Lung microvascular endothelial cell (primary cell): ENCODE measurements at places on chromosomes 4 and X. TPM values are rescaled to one million over a fixed set of nuclear protein-coding genes. Genes with fewer than 3 reads are reported as not detected.

- DNase-seq = no peak
These were observed 12.5 kb downstream of the KLHL15 start for GRCh38 chrX:24014388-24015018.

The CDS1 gene
- total RNA-seq = under 0.01 TPM in 1 of 2 replicates, not detected in the other

GRCh38 chr4:76053730-76054129, 17.9 kb upstream of the CXCL11 start:
- DNase-seq = no peak

DNA sequence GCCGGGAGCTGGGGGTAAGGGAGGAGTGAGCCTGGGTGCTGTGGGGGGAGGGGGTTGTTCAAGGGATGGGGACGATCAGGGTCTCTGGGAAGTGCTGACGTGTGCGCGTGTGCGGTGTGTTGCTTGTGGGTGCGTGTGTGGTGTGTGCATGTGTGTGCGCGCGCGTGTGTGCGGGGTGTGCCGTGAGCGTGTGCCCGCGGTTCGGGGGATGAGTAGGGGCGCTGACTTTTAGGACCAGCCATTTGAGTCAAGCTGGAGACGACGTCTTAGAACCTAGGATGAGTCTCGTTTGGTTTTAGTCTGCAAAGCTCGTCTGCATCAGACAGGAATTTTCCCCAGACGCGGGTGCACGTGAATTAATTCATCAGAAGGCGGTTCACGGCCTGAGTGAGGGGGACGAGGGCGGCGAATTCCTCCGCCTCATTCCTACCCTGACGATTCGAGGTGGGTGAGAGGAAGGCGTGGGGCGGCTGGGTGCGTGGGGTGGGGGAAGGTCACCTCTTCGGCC, 950 bp upstream of the TMEM271 start:
- no peak for DNase-seq

The GATA1 gene
- not detected in 2 replicates for total RNA-seq

DNA sequence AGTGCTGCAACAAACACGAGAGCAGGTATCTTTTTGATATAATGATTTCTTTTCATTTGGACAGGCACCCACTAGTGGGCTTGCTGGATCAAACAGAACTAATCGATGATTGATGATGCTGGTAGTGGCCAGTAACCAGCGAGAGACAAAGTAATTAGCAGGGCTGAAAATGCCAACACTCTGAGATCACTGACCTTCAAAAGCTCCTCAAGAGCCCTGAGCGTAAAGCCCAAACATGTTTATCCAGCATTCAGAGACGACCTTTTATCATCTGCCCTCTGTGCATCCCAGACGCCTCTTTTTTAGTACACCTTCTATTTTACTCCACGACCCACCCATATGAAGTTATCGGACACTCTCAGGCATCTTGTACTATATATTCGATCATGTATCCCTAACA, 186.2 kb downstream of the PRDM5 start:
- no peak for DNase-seq

DNA sequence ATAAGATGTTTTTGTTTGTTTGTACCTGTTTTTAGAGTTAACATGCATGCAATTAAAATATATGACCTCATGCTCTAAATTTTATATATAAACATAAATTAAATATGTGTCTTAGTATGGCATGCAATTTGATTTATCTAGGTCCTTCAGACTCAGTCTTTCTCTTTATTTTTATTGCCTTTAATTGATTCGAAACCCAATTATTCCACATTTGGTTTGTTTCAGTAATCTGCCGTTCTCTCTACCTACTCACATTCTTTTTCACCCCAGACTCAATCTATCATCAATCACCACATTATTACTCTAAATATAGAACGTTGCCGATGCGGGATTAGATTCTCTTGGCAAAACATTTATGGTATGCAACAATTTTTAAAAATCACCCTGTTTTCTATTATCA, 1492.8 kb downstream of the RAPGEF2 start:
- no peak for DNase-seq

The PCDH10 gene
- under 0.01 and 0.22 TPM in 2 replicates for total RNA-seq

DNA sequence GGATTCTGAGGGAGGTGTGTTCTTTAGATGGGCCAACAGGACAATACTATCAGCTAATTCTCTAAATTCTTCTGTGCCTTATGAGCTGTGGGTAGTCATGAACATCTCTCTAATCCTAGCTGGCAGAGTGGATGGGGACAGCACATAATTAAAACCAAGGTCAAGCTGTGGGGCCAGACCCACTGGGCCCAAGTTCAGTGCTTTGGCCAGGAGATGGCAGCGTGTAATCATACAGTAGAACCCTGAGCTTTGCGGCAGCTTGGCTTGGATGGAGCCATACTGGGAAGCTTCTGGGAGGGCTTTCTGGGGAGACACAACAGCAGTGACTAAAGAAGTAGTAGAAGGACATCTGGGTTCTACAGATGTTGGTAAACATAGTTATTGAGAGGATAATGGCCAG, 140.3 kb upstream of the CXCL13 start:
- peak; percentile 9 for DNase-seq

GRCh38 chrX:71291381-71291780, 7.9 kb downstream of the NONO start:
- no peak for DNase-seq

DNA sequence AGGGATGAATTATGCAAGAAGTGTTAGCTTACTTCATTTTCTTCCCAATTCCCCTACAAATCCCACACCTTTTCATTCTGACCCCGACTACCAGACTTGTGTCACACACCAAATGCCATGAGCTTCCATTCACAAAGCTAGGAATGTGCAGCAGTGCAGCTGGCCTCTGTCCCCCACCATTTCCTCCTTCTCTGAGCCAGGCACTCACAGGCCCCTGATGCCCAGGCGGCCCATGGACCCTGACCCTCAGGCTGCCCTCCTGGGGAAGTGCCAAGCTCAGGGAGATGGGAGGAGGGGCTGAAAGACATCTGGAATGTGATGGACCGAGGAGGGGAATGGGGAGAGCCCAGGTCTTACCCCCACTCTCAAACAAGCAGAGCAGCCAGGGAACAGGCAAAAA, 67.0 kb upstream of the BCOR start:
- no peak for DNase-seq

The HNRNPDL gene
- total RNA-seq = 93.1 and 97.2 TPM in 2 replicates

- peak; percentile 39 for DNase-seq
These were observed 40.0 kb downstream of the RIPPLY1 start for GRCh38 chrX:106862972-106863688.

The TCP11X2 gene
- total RNA-seq = not detected in 2 replicates

The MAGEA12 gene
- total RNA-seq = not detected in 2 replicates

DNA sequence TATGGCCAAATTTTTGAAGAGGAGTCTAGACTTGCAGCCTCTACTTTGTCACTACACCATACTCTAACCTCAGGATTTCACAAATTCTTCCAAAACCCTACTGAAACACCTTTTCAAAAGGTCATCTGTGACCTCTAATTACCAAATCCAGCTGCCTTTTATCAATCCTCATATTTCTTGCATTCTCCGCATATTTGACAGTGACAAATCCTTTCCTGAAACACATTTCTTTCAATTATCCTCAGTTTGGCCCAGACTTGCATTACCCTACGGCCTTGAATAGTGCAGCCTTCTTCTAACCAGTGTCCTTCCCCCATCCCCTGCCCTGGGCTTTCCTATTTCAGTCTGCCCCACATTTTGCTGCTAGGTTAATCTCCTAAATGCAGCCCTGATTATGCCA, 25.5 kb downstream of the MID2 start:
- DNase-seq = peak; percentile 26

GRCh38 chr4:121712001-121712651, 15.3 kb upstream of the ANXA5 start:
- DNase-seq = no peak

DNA sequence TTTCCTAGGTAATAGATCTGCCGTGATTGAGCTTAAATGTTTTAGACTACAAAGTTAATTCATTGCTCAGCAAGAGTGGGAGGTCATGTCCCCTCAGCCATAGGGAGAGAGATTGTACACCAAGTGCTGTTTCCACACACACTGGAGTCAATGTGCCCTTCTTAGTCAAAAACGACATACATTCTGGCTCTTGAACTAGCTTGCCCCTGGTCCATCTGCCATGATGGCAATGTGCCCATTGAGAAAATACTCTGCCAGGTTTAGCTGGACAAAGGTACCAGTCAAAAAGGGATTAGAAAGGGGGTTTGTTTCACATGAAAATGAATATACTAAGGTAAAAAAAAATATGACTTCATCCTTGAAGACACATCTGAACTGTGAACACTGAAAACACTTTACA, 377.1 kb upstream of the ADGRL3 start:
- no peak for DNase-seq

The SUPT20HL1 gene
- not detected in 2 replicates for total RNA-seq

The UGT2B7 gene
- total RNA-seq = not detected in 2 replicates

- no peak for DNase-seq
These were observed 57.6 kb downstream of the SLC4A4 start for GRCh38 chr4:71396382-71396781.

- DNase-seq = no peak
These were observed 54.1 kb downstream of the GRK4 start for GRCh38 chr4:3017504-3017903.

The ADH1C gene
- not detected in 2 replicates for total RNA-seq

GRCh38 chr4:36556984-36557383, 275.6 kb downstream of the DTHD1 start:
- no peak for DNase-seq

GRCh38 chr4:114100288-114101031, 121.0 kb upstream of the ARSJ start:
- no peak for DNase-seq

DNA sequence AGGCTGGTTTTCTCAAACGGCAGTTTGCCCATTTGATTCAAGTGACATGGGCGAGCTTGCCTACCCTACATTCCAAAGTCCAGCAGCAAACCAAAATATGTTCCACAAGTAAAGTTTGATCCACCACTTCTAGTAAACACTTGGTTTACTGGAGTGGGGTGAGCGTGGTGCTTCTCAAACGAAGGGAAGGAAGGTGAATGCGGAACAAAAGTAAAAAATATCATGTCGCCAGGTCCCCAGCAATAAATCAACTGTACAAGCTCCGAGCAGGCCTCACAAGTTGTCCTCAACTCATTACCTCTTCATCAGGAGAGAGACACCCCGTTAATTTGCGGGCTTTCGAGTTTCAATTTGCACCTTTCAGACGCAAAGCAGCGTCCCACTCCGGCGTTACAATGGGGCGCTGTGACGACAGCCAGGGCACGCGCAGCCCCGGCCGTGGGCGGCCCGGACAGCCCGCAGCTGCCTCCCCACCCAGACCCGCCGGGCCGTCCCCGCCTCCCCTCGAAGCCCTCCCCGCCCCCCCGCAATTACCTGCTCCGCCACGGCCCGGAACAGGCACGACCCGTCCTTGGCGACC, 1.0 kb downstream of the OTUD4 start:
- peak; percentile 89 for DNase-seq

GRCh38 chr4:70838204-70838603, 1.5 kb downstream of the GRSF1 start:
- DNase-seq = peak; percentile 25

The SPIN4 gene
- 4.6 and 9.5 TPM in 2 replicates for total RNA-seq

DNA sequence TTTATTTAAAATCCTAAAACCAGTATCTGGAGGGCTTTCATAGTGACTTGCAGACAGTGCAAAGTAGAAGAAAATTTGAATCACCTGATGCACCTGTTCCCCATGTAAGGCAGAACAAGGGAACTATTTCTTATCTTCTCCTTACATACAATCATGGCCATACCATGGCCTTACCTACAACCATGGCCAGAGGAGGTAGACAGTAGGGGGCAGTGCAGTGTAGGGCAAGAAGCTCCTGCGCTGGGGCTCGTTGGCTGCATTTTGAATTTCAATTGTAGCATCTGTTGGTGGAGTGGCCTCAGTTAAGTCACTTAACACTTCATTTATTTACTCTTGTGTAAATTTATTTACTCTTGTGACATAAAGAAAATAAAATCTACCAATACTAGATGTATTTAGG, 33.0 kb downstream of the GALNTL6 start:
- DNase-seq = peak; percentile 0

The MAMLD1 gene
- total RNA-seq = 0.22 and 0.79 TPM in 2 replicates

DNA sequence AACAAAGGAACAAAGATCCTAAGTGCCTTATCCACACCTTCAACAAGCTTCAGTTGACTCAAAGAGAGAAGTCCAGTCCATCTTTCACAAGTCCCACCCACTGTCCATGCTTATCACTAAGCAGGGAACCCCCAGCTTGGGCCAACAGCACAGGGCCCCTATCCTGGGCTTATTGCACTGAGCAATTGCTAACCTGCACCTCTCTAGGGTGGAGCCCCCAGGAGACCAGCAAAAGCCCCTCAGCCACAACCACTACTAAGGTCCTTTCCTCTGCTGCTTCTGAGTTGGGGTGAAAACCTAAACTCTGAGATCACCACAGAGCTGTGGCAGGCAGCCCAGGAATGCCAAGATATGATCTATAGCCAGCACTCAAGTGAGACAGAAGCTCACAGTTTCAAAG, 96.7 kb upstream of the PBDC1 start:
- DNase-seq = no peak

- no peak for DNase-seq
These were observed 241.4 kb upstream of the RPS6KA3 start for GRCh38 chrX:20507901-20508620.

GRCh38 chrX:12065251-12065650, 73.0 kb upstream of the FRMPD4 start:
- peak; percentile 12 for DNase-seq

GRCh38 chr4:153514688-153515426, 48.7 kb downstream of the TMEM131L start:
- DNase-seq = no peak

- DNase-seq = no peak
These were observed 103.5 kb upstream of the STOX2 start for GRCh38 chr4:183801457-183802165.

GRCh38 chr4:158958489-158959270, 144.2 kb upstream of the RAPGEF2 start:
- DNase-seq = no peak

The KLF8 gene
- 0.20 and 0.22 TPM in 2 replicates for total RNA-seq

GRCh38 chr4:108270466-108271450, 102.0 kb upstream of the LEF1 start:
- DNase-seq = peak; percentile 33

The SPANXA1 gene
- not detected in 2 replicates for total RNA-seq

The ADGRG4 gene
- under 0.01 TPM in 1 of 2 replicates, not detected in the other for total RNA-seq

GRCh38 chrX:54415534-54416350, 24.5 kb upstream of the TSR2 start:
- no peak for DNase-seq
